ENCODE measurements at places on chromosomes 12 and 14. TPM values are rescaled to one million over a fixed set of nuclear protein-coding genes. Genes with fewer than 3 reads are reported as not detected.

Gene HOTAIR
- total RNA-seq = not detected

Gene THAP2
- 8.3 TPM for total RNA-seq

Gene PRB2
- not detected for total RNA-seq

- DNase-seq = peak; percentile 33
- H3K36me3 ChIP-seq = peaks cover 22% of the 10 kb centered on the region
- peak overlapping the region; percentile 15 for H3K4me3 ChIP-seq
- peak overlapping the region; percentile 83 for H3K27ac ChIP-seq
- peaks cover 42% of the 10 kb centered on the region for H3K4me1 ChIP-seq
- H3K27me3 ChIP-seq = no peaks in the 10 kb centered on the region
Measured at GRCh38 chr12:95738024-95738611, 52.4 kb downstream of the NTN4 start.

- no peak for DNase-seq
- H3K27ac ChIP-seq = no peak overlapping the region
Measured at GRCh38 chr14:75044752-75045151, 6.5 kb downstream of the MLH3 start.

DNA sequence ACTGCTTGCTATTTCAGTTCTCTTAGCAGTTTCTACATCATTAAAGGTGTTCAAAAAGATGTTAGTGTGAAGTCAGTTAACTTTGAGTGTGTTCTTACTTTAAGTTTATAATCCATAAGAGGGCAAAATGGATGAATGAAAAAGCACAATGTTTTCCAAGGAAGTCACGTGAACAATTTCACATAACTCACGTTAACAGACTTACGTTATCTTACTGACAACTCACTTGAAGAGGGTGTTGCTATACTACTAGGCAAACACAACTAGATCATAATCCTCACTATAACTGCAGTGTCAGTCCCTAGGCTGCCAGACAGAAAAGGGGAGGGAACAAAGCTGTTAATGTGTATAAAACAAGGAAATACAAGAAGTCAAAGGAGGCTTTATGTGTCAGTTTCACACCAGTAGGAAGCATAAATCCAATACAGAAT lies 6.4 kb downstream of the SLC2A13 start:
- H3K4me1 ChIP-seq = peaks cover 45% of the 10 kb centered on the region
- H3K27me3 ChIP-seq = no peaks in the 10 kb centered on the region
- H3K4me3 ChIP-seq = peak overlapping the region; percentile 10

GRCh38 chr12:109377139-109377685 lies 29.5 kb downstream of the MYO1H start:
- peaks cover 79% of the 10 kb centered on the region for H3K27me3 ChIP-seq
- no peak for DNase-seq
- no peak overlapping the region for H3K27ac ChIP-seq
- no peaks in the 10 kb centered on the region for H3K4me1 ChIP-seq
- H3K4me3 ChIP-seq = no peak overlapping the region

DNA sequence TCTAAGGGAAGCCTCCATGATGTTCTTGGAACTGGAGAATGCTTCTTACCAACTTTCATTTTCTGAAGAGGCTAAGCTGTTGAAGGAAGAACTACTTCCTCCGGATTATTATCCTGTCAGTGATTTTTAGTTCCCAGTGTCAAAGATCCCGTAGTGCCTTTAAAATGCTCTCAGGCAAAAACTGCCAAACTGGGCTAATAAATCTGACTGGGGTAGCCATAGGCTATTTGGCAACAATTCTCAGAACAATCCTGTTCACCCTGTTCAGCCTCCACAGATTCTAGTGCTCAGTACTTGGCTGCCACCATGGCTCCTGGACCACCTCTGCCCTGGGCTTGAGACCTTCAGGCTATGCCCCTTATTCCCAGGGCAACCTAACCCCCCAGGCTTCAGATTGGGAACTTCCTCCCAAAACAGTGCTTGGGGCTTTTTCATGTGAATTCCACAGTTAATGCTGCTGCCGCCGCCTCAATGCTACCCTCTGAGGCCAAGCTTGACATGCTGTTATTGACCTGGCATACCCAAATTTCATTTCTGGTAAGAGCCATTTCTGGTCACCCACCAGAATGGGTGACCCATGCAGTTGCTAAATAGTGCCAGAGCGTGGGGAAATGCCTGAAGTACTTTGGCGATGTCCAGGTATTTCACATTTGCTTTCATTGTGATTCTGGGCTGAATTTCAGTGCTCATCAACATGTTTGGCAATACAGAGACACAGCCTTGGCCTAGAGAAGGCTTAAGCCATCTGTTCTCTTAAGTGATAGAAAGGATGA lies 110.0 kb upstream of the ARHGAP5 start:
- DNase-seq = no peak
- peak overlapping the region; percentile 15 for H3K27ac ChIP-seq
- H3K27me3 ChIP-seq = no peaks in the 10 kb centered on the region
- no peak overlapping the region for H3K4me3 ChIP-seq
- H3K36me3 ChIP-seq = peaks cover 7% of the 10 kb centered on the region
- H3K4me1 ChIP-seq = peaks cover 35% of the 10 kb centered on the region

- peaks cover 35% of the 10 kb centered on the region for H3K4me1 ChIP-seq
- H3K4me3 ChIP-seq = no peak overlapping the region
- no peak for DNase-seq
Measured at GRCh38 chr14:63890553-63890952, 37.7 kb downstream of the SYNE2 start.

- peaks cover 43% of the 10 kb centered on the region for H3K36me3 ChIP-seq
- no peaks in the 10 kb centered on the region for H3K27me3 ChIP-seq
- peaks cover 22% of the 10 kb centered on the region for H3K4me1 ChIP-seq
- peak overlapping the region; percentile 77 for H3K4me3 ChIP-seq
- no peak for DNase-seq
Measured at GRCh38 chr12:103957865-103958388, 7.7 kb upstream of the TDG start.

DNA sequence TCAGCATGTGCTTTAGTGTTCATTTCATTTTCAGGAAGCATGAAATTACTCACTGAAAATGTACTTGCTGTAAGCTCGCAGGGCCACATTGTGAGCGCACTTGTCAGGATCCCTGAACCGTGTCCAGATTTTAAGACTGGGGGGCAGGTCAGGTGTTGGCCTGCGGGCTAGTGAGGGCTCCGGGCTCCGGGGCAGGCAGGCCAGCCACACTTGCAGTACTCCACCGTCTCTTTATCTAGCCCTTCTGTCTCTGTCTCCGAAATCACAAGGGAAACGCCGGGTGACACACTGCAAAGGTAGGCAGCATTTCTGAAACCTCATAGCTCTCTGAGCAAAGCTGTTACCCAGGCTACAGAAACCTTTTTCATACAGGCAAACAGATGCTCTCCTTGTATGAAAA lies 98.7 kb downstream of the EML1 start:
- no peak overlapping the region for H3K4me3 ChIP-seq
- H3K36me3 ChIP-seq = no peaks in the 10 kb centered on the region
- DNase-seq = no peak
- no peaks in the 10 kb centered on the region for H3K4me1 ChIP-seq

DNA sequence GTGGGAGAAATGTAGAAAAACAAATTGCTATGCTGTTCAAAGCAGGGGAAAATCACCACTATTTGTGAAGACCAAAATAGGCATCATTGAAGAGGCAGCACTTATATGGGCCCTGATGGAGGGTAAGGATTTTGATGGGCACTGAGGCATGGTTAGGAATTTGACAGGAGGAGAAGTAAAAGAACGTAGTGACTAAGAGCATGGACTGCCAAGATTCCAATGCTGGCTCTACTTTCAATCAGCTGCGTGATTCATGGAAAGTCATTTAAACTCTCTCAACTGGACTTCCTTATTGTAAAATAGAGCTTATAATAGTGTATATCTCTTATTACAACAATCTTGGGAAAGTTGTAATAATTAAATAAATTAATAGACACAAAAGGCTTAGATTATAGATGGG lies 267.7 kb upstream of the G2E3 start:
- no peak for DNase-seq
- H3K27me3 ChIP-seq = no peaks in the 10 kb centered on the region
- no peaks in the 10 kb centered on the region for H3K4me1 ChIP-seq
- no peaks in the 10 kb centered on the region for H3K36me3 ChIP-seq
- no peak overlapping the region for H3K4me3 ChIP-seq
- no peak overlapping the region for H3K27ac ChIP-seq
